Heart right ventricle (tissue), 16 donors: ENCODE measurements at places on chromosomes 3 and 15. TPM values are rescaled to one million over a fixed set of nuclear protein-coding genes. Genes with fewer than 3 reads are reported as not detected.

- no peak for DNase-seq
Measured at GRCh38 chr3:130823241-130823884, 70.5 kb upstream of the ATP2C1 start.

GRCh38 chr3:58034738-58035523 lies 26.7 kb downstream of the FLNB start:
- no peak for DNase-seq

DNA sequence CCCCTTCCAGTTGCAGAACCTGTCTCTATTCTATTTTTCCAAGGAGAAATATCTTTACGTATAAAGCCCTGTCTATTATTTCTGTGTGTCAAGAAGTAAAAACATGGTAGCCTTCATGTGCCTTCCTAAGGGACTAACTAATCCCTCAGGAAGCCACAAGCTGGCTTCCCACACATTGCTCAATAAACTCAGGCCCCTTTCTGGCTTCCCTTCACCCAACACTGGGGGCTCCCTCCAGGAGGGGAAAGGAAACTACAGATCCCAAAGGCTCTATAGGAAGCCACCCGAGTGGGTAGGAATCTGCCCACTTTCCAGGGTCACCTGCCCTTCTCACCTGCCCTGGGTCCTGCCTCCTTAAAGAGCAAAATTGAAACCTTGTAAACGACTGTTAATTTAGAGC lies 4.6 kb downstream of the TLE3 start:
- DNase-seq = no peak

- DNase-seq = no peak
Measured at GRCh38 chr3:157104928-157105652, 54.9 kb downstream of the CCNL1 start.

DNA sequence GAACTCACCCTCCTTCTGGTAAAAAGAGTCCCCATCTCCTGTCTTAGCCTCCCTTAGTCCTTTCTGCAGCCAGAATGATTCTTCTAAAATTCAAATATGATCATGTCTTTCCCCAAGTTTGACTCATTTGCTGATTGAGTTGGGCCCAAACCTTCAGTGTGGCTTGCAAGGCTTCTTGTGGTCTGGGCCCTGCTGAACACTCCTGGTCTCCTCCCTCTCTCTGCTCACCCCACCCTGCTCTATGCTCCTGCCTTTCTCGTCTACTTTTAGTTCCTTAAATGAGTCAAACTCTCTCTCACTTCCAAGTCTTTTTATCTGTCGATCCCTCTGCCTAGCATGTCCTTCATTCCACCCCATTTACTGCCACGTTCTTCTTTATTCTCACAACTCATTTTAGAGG lies 72.6 kb downstream of the CCR1 start:
- DNase-seq = no peak

Gene BNC1
- 0.27 TPM for total RNA-seq

Gene LTK
- 1.6 TPM for total RNA-seq

Gene ITGA11
- 13.9 TPM for total RNA-seq
